GM12892 (cell line): ENCODE measurements at places on chromosomes 2 and 18.

- DNase-seq, result no peak
Measured at GRCh38 chr2:15811367-15811766, 129.0 kb upstream of the MYCN start.

- no peak for DNase-seq
Measured at GRCh38 chr2:795531-796041, 118.4 kb upstream of the TMEM18 start.

- no peak for DNase-seq
Measured at GRCh38 chr2:37997629-37998028, 72.5 kb downstream of the RMDN2 start.

DNA sequence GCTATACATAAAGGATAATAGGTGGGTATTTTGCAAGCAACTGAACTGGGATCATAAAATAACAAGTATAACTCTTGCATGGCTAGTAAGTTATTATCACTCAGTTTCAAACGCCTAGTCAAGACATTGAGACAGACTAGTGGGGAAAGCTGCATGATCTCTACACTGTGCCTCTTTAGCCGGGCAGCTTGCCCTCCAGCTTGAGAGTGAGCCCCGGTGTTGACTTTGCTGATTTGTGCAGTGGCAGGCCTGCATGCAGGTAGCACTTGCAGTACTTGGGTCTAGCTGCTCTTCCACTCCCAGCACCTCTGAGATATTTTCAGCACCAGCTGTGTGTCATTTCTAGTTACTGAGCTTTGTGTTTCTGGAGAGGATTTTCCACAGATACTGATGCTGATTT, 118.8 kb upstream of the DAPL1 start:
- no peak for DNase-seq

DNA sequence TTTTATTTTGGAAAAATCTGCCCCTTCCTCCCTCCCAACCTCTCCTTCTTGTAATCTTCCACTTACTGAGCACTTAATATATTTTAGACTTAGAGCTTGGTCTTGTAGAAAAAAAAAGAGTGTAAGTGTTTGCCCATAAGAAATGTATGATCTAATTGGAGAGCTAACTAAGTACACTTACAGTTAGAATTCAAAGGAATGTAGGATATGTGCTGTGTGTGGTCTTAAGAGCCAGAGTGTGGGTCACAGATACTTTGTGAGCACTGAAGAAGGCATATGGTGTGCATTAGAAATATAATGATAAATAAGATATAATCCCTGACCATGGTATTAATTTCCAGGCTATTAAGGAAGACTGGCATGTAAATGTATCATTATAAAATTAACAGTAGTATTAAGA, 91.8 kb upstream of the ZNF521 start:
- DNase-seq, result no peak

DNA sequence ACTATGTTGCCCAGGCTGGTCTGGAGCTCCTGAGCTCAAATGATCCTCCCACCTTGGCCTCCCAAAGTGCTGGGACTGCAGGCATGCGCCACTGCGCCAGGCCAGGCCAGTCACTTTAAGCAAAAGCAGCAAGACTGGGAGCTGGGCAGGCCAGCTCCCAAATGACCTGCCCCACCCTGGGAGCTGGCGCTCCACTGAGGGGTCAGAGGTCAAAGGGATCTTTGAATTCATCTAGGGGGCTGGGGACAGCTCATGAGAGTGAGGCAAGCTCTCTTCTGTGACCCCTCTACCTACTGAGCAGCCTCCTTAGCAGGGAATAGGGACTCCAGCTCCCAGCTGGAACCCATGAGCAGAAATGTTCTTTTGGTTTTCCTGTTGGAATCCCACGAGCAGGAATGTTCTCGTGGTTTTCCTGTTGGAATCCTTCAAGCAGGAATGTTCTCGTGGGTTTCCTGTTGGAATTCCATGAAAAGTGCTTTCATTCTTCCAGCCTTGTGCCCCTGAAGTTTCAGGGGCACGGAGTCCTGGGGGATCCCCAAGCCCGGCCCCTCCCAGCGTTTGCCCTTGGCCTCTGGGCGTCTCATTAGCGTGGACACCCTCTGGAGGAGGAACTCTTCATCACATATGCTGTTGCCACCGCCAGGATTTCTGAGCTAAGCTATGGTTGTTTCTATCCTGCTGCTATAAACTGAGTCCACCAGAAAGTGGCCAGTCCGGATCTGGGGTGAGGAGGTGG, 162.0 kb upstream of the HAAO start:
- no peak for DNase-seq

DNA sequence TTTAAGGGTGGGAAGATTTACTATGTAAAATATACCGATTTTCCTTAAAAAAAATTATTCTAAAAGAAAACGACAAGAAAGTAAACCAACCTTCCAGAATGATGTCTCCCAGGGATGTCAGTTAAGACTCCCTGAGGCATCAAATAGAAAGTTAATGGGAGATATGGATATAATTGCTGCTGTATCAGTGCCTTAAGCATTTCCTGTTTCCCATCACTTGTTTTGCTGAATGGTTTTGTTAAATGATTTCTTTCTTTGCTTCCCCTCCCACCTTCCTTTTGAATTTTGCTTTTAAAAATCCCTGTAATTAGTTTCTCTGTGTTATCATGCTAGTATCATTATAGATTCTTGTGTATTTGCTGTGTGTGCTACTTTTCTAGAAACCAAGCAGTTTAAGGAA, 154.3 kb upstream of the CWC22 start:
- DNase-seq, result no peak

GRCh38 chr2:82596581-82596980, 1862.5 kb downstream of the SUCLG1 start:
- no peak for DNase-seq

DNA sequence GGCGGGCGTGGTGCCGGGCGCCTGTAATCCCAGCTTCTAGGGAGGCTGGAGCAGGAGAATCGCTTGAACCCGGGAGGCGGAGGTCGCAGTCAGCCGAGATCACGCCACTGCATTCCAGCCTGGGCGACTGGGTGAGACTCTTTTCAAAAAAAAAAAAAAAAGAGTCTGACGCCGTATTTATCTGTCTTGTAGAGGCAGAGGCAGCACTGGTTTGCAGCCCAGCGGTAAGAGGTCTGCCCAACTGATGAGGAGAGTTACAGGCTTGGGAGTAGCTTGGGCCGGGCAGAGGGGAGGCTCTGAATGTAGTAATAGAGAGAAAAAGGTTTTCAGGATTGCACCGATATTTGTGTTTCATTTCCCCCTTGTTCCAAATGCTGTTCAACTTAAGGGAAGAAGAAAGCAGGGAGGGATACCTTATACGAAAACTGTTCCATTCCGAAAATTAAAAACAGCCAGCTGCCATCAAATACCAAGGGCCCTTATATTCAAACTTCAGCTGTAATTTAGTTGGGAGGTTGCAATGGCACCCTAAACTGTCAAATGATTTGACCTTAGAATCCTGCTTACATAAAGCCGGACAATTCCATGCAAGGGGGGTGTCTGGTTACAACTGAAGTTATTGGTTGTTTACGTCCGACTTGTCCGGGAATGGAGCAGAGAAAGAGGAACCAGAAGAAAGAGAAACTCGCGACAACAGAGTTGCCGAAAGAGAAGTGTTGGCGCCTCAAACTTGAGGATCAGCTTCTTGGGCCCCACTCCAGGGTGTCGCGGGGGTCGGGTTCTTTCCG, 9.2 kb upstream of the SP9 start:
- no peak for DNase-seq

DNA sequence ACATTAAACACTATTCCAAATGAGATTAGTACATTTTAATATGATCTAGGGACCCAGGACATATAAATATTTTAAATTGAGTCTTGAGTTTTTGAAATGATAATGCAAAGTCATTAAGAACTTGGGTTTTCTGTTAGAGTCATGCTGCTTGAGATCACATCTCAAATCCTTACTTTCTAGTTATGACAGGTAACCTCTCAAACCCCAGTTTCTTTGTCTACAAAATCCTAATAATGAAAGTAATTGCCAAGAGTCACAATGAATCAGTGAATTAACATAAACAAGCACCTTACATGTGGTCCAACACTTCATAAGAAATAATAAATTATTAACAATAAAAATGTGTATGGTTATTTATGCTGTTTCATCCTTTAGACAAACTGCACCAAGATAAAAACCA, 607.6 kb downstream of the LRP1B start:
- no peak for DNase-seq

- DNase-seq, result no peak
Measured at GRCh38 chr2:196076778-196077568, 8.3 kb upstream of the DNAH7 start.

- DNase-seq, result no peak
Measured at GRCh38 chr2:239729681-239730566, 295.2 kb downstream of the NDUFA10 start.

GRCh38 chr18:3914833-3915610, 465.1 kb downstream of the TGIF1 start:
- no peak for DNase-seq

DNA sequence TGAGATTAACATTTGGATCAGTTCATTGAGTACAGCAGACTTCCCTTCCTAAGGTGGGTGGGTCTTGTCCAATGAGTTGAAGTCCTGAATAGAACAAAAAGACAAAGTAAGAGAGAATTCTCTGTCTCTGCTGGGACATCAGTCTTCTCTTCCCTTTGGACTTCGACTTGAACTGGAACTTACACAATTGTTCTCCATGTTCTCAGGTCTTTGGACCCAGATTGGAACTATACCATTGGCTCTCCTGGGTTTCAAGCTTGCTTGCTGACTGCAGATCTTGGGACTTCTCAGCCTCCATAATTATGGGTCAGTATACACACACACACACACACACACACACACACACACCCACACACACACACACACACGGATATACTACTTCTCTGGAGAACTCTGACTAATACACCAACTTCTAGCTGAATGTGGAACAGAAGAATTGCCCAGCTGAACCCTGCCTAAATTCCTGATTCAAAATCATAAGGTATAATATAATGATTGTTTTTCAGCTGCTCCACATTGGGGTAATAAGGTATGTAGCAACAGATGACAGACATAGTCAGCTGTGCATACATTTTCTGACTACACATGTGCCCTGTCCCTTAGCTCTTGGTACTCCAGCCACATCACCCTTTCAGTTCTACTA, 214.0 kb downstream of the TGIF1 start:
- DNase-seq, result no peak

- no peak for DNase-seq
Measured at GRCh38 chr2:21793461-21793860, 669.7 kb downstream of the TDRD15 start.

GRCh38 chr2:86000938-86001312, 104.8 kb downstream of the POLR1A start:
- DNase-seq, result no peak

GRCh38 chr2:30455114-30455738, 8.2 kb downstream of the LCLAT1 start:
- DNase-seq, result no peak

- DNase-seq, result no peak
Measured at GRCh38 chr2:225438248-225438647, 38.7 kb downstream of the NYAP2 start.

GRCh38 chr2:204749319-204749718, 204.0 kb downstream of the PARD3B start:
- DNase-seq, result no peak

DNA sequence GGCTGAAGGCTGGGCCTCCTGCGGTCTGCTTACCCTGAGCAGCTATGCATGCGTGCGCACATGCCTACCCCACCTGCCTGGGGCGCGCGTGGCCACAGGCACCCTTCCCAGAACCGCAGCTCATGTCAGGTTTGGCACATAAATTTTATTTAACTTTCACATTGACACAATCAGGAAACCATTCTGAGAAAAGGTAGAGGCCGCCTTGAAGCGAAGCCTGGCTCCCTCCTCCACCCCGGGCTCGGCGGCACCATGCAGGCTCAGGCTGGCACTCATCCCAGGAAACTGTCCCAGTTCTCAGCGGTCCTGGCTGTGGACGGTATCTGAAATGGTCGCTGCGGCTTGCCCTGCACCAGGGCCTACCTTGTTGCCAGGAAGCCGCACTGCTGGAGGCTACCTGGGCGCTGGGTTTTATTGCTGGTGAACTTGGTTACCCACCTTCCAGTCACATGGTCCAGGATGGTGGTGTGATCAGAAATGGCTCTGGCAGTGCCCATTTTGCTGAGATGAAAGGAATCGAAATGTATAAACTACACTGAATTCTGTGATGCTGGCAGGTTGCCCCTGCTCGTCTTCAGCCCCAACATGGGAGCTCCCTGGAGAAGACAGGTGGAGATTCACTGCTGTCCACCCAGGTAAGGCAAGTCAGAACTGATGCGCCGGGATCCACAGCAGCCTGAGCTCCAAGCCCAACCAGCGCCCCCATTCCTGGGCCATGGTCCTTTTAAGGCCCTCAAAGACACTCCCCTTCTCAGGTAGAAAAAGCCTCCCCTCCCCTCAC, 25.5 kb downstream of the CHST10 start:
- no peak for DNase-seq

DNA sequence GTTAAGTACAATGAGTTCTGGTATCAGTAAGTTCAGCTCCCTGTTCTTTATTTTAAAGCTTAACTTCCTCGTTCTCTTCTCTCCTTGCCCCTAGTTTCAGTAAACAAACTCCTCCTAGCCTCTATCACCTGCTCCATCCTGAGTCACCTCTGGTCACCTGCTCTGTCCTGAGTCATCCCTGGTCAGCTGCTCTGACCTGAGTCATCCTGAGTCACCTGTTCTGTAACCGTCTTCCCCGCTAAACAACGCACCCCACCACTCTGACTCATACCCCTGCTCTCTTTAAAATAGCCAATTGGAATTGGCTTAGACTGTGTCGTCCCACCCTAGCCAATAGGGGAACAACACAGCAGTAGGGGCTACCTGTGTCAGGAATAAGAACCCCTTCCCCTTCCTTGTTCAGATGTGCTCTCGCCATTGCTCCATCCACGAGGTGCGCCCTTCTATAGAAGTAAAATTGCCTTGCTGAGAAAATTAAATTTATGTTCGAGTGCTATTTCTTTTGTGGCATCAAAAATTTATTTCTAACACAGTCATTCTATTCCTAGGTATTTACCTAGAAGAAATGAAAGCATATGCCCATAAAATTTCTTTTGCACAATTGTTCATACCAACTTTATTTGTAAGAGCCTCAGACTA, 24.9 kb upstream of the RMND5A start:
- no peak for DNase-seq
